Activated T-helper 17 cell treated with anti-CD3 and anti-CD28 coated beads, Interleukin-2, amount 50 U/mL, for 72 hours (primary cell): ENCODE measurements at places on chromosomes 5 and 9. TPM values are rescaled to one million over a fixed set of nuclear protein-coding genes. Genes with fewer than 3 reads are reported as not detected.

PCDHGA9 gene
- total RNA-seq = not detected

FAM151B gene
- total RNA-seq = 0.42 TPM

ALDOB gene
- total RNA-seq = not detected

TMOD1 gene
- 2.5 TPM for total RNA-seq

PLPP1 gene
- total RNA-seq = 4.8 TPM

SH3RF2 gene
- 0.80 TPM for total RNA-seq

F12 gene
- 4.6 TPM for total RNA-seq

IFNA13 gene
- total RNA-seq = not detected
